ENCODE measurements at places on chromosomes 13 and 19.

DNA sequence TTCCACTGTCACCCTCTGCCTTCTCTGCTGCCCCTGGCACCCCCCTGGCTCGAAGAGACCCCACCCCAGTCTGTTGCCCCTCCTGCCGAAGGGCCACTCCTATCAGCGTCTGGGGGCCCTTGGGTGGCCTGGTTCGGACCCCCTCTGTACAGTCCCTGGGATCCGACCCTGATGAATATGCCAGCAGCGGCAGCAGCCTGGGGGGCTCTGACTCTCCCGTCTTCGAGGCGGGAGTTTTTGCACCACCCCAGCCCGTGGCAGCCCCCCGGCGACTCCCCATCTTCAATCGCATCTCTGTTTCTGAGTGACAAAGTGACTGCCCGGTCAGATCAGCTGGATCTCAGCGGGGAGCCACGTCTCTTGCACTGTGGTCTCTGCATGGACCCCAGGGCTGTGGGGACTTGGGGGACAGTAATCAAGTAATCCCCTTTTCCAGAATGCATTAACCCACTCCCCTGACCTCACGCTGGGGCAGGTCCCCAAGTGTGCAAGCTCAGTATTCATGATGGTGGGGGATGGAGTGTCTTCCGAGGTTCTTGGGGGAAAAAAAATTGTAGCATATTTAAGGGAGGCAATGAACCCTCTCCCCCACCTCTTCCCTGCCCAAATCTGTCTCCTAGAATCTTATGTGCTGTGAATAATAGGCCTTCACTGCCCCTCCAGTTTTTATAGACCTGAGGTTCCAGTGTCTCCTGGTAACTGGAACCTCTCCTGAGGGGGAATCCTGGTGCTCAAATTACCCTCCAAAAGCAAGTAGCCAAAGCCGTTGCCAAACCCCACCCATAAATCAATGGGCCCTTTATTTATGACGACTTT is 2.0 kb downstream of the ZFP36 start:
- DNase-seq, result no peak

DNA sequence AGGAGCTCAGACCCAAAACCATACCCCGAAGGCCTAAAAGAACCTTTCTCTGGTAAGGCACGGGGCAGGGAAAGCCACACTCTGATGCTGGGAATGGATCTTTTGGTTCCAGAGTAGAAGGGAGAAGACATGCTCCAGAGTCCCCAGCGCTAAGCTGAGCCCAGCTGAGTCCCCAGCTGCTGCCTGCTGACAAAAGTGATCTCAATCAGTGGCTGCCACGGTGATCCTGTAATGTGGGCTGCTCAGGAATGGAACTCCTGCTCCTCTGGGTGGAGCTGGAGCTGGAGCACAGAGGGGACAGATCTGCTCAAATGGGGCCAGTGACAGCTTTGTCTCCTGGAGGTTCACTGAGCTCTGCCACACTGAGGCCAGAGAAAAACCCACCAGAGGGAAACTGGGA is 70.5 kb downstream of the MLLT1 start:
- DNase-seq, result no peak

GRCh38 chr19:15544970-15545369 is 36.6 kb downstream of the CYP4F22 start:
- DNase-seq, result no peak

GRCh38 chr13:20987599-20987998 is 73.8 kb downstream of the LATS2 start:
- DNase-seq, result no peak

DNA sequence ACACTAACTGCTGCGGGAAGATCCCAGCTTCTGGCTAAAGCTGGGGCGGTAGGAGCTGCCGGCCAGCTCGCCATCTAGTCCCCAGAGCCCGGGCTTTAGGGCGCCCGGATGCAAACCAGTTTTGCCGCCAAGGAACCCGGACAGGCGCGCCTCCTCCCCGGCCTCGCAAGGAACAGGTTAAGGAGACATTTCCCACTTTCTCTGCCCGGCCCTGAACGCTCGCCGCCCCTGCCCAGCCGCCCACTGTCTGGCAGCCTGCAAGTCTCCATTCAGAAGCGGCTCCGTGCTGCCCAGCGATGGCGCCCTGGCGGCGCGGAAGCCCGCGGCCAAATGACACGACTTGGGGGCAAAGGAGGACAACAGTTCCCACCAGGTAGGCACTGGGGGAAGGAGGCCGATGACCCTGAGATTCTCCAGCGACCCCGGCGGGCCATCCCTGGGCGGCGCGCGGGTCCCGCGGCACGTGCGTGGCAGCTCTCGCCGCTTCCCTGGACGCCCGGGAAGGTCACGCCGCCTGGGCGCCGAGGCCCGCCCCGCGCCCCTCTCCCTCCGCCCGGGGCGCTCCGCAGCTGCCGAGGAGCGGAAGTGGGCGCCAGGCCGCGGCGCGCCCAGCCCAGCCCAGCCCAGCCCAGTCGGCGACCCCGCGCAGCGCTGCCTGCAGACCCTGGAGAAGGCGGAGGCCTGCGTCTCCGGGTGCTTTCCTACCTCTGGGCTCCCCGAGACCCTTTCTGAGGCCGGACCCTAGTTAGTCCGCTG is 42.2 kb upstream of the HNRNPA1L2 start:
- DNase-seq, result no peak

- no peak for DNase-seq
Measured at GRCh38 chr13:40613914-40614313, 52.5 kb downstream of the FOXO1 start.

DNA sequence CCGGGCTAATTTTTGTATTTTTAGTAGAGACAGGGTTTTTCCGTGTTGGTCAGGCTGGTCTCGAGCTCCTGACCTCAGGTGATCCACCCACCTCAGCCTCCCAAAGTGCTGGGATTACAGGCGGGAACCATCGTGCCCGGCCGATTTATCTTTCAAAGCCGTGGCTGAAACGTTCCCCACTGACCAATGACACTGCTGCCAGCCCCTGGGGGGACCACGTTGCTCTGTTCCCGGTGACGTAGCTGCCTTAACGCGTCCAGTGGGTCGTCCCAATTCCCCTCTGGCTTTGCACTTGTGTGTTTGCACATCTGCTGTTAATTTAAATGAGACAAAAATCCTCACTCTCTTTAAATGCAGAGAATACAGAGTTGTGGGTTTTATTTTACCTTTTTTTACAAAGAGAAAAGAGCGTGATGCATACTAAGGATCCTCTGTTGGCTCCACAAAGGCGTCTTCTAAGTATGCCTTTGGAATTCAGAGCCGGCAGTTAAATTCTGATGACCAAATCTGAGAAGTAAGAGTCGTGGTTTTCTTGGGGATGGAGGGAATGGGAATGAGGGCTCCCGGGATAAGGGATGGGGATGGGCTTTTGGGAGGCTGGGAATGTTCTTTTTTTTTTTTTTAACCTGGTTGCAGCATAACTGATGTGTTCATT is 18.6 kb upstream of the LMTK3 start:
- DNase-seq, result no peak

GRCh38 chr19:29596885-29597525 is 9.1 kb upstream of the POP4 start:
- no peak for DNase-seq

DNA sequence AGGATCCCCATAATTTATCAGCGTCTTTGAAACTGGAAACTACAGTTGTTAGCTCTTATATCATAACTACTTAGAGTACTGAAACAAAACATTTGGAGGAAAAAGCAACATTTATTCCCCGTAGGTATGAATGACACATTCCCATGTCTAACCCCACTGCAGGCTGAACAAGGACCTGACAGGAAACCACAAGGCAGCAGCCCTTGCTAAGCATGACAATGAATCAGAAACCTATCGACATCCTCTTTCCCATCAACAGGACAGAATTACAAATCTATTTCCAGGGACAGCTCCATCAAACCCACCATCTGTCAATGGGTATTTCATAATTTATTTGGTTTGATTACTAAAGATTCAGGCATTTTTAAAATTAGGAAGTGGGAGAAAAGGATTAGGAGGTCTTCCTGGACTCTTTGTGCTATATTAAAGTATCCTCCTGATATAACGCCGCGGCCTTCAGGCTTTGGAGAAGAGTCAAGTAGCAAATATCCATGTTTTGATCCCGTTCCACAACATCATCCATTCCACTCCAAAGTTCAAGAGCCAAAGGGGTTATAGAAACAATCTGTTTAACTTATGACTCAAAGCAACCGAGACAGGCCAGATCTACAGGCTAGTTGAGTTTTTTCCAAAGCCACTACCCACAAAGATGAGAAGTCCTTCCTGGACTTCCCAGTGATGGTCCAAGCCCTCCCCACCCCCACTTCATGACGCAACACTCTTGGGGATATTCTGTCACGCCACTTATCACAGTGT is 51.1 kb downstream of the FAM216B start:
- no peak for DNase-seq
